ENCODE measurements at places on chromosomes 7 and 10. TPM values are rescaled to one million over a fixed set of nuclear protein-coding genes. Genes with fewer than 3 reads are reported as not detected.

- H3K4me1 ChIP-seq, result peaks cover 28% of the 10 kb centered on the region
- DNase-seq, result no peak
- peak overlapping the region; percentile 84 for H3K4me3 ChIP-seq
- H3K27me3 ChIP-seq, result no peaks in the 10 kb centered on the region
- no peak overlapping the region for H3K27ac ChIP-seq
These were observed 2.9 kb downstream of the IPMK start for GRCh38 chr10:58264780-58265179.

DNA sequence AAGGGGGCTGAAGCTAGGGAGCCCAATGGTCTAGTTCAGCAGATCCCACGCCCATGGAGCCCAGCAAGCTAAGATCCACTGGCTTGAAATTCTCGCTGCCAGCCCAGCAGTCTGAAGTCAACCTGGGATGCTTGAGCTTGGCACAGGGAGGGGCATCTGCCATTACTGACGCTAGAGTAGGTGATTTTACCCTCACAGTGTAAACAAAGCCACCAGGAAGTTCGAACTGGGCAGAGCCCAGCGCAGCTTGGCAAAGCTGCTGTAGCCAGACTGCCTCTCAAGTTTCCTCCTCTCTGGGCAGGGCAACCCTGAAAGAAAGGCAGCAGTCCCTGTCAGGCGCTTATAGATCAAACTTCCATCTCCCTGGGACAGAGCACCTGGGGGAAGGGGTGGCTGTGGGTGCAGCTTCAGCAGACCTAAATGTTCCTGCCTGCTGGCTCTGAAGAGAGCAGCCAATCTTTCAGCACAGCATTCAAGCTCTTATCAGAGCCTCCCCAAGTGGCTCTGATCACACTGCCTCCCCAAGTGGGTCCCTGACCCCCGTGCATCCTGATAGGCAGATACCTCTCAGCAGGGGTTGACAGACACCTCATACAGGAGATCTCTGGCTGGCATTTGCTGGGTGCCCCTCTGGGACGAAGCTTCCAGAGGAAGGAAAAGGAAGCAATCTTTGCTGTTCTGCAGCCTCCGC lies 167.8 kb downstream of the CCDC71L start:
- H3K27ac ChIP-seq, result no peak overlapping the region
- H3K4me1 ChIP-seq, result no peaks in the 10 kb centered on the region
- peaks cover 2% of the 10 kb centered on the region for H3K27me3 ChIP-seq
- no peaks in the 10 kb centered on the region for H3K36me3 ChIP-seq
- H3K4me3 ChIP-seq, result no peak overlapping the region

- H3K4me1 ChIP-seq, result no peaks in the 10 kb centered on the region
- no peak for DNase-seq
- no peaks in the 10 kb centered on the region for H3K36me3 ChIP-seq
- H3K4me3 ChIP-seq, result no peak overlapping the region
- H3K27me3 ChIP-seq, result no peaks in the 10 kb centered on the region
These were observed 38.4 kb downstream of the FAM13C start for GRCh38 chr10:59323831-59324401.

Gene TSPAN33
- total RNA-seq, result 4.5 TPM

Data from CD4-positive, CD25-positive, alpha-beta regulatory T cell (primary cell).